NCI-H2081 treated with DMSO at 0.1 percent for 48 hours (cell line): ENCODE measurements at places on chromosomes 2 and 18.

DNA sequence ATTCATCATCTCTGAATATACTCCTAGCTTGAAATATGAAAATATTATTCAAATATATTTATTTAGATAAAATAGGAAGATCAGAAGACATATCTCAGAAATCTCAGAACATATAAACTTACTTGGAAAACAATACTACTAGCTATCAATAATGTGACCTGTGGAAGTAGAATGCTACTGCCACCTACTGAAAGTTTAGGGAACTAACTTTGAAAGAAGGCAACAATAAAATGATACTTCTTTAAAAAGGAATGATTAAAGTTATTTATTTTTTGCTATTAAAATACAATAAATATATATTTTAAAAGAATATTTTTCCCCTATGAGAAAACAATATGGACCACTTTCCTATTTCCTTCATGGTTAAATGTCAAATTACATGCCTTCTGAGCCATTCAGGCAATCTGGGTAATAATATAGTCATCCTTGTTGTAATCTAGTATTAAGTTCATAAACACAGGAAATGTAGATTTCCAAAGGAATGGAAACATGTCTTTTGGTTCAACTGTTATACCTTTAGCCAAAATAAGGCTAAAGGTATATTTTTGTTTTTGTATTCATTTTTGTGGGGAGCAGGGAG lies 26.0 kb downstream of the ACADL start:
- no peak for DNase-seq

DNA sequence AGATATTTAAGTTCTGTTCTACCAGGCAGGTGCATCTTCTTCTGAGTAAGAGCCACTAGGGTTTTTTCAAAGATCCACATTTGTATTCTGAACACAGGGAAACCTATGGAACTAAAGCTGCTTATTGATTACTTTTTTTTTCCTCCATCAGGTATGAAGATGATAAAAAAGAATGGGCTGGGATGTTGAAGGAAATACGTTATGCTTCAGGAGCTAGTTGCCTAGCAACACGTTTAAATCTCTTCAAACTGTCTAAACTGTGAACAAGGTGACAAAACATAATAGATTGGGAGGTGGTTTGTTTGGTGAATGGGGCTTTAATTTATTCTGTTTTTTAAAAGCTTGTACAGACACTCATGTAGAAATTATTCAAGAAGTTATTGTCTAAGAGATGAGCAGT lies 15.9 kb downstream of the KLHL41 start:
- no peak for DNase-seq

- DNase-seq: no peak
These were observed 6.2 kb upstream of the SATB2 start for GRCh38 chr2:199463708-199464605.

DNA sequence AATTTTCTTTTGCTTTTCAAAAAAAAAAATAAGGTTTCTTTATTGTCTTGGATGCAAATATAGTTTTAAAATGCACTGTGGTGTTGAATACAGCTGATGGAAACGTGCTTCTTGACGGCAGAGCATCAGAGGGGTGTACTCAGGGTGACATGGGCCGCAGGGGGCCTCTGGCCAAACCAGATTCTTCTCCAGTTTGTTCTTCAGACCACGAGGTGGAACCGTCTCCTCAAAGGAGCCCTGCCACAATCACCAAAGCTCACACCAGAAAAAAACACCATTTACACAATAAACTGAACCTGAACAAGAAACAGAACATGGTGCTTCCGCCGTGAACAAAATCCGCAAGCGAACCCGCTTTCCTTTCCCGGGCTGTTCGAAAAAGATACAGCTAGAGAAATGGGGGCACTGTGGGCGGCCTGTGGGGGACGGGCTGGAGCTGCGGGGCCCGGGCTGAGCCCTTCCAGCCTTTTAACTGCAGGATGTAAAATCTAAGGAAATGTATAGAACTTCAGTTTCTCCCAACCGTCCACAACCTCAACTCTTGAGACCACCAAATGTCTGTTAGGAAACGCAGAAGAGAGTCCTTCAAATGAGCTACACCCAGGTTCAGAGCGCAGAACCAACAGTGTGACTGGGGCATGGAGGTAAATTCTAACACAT lies 34.5 kb downstream of the PSMG2 start:
- no peak for DNase-seq

- DNase-seq: no peak
These were observed 14.0 kb upstream of the UBE2E3 start for GRCh38 chr2:180966378-180966777.

- peak; percentile 83 for DNase-seq
These were observed 10.3 kb downstream of the EDAR start for GRCh38 chr2:108978709-108979111.

- DNase-seq: no peak
These were observed 135.1 kb upstream of the TFPI start for GRCh38 chr2:187689372-187689771.

GRCh38 chr2:44954889-44955592 lies 13.5 kb downstream of the SIX3 start:
- DNase-seq: no peak

DNA sequence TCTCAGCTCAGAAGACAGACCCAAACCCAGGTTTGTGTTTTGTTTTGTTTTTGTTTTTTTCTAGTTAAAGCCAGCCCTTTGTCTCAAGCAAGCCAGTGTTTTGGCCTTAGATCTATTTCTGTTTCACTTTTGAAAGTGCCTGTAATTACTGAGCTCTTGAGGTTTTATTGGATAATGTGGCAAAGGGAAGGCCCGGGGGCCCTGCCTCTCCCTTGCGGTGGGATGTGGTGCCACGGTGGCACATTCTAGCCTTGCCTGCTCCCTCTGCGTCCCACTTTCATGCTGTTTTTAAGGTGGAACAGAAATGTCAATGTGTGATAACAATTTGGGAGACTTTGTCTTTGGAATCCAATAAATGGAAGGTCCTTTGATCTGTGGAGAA lies 2.5 kb downstream of the HPCAL1 start:
- no peak for DNase-seq

DNA sequence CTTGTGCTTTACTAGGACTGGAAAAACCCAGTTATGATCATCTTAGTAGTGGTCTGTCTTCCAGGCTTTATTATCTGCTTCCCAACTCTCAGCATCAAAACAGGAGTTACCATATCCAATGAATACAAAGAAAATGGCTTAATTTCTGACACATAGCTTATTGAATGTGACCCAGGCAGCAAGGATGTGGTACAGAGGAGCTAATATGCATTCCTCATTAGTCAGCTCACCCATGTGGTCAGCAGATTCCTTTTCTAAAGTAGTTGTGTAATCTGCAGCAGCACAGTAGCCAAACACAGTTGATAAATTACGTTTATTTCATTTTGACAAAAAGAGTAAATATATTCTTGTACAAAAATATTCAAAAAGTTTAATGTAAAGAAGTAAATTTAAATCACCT lies 43.6 kb downstream of the TSPYL6 start:
- DNase-seq: no peak

- no peak for DNase-seq
These were observed 21.1 kb downstream of the CRACDL start for GRCh38 chr2:98914713-98915580.

GRCh38 chr2:45944074-45944473 lies 292.6 kb downstream of the PRKCE start:
- DNase-seq: no peak

DNA sequence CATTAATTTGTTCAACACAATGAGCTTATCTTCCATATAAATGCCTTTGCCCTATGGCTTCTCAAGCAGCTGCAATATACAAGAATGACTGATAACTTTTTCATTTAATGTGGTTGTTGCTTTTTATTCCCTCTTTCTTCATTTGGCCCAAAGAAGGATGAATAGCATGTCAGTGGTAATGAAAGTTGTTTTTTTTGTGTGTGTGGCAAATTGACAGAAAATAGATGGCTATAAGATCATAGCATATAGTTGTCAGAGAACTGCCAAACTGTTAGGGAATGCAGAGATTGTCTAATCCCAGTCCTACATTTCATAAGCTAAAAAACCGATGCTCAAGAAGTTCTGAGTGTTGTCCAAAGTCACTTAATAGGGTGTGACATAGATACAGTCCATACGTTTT lies 244.3 kb downstream of the ACTR3 start:
- DNase-seq: no peak

DNA sequence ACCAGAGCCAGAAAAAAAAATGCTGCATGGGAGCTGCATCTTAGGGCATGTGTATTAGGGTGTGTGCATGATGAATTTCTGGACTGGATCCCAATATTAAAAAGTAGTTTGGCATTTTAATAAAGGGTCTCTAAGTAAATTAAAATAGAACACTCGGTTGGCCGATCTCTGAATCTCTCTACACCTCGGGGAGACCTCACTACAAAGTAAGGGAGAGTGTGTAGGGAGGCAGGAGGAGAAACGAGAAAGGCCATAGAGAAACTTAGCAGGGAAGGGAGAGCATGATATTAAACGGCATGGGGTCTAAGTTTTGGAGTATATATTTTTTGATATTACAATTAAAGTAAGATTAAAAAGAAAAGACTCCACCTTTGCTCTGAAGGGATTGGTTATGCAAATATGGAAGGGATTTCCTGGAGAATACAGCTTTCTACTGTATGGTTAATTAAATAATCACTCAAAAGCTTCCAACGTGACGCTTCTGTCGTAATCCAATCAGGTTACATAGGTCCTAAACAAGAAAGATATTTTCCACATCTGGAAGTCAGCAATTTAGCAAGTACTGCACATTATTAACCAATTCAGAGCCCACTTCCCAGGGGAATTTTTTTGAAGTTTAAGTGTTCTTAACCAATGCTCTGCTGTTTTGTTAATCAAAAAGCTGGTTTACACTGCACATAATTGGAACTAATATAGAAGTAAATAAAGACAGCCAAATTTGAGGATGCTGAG lies 1.0 kb upstream of the ZEB2 start:
- DNase-seq: no peak

- DNase-seq: no peak
These were observed 142.3 kb downstream of the BABAM2 start for GRCh38 chr2:28032816-28033215.

- no peak for DNase-seq
These were observed 127.6 kb upstream of the HS6ST1 start for GRCh38 chr2:128446049-128446873.

- DNase-seq: no peak
These were observed 37.7 kb upstream of the RTN4 start for GRCh38 chr2:55087936-55088335.

GRCh38 chr2:127704641-127705390 lies 3.5 kb downstream of the SFT2D3 start:
- no peak for DNase-seq

- no peak for DNase-seq
These were observed 301.8 kb downstream of the GBX2 start for GRCh38 chr2:235866373-235866772.

- no peak for DNase-seq
These were observed 47.1 kb downstream of the NEDD4L start for GRCh38 chr18:58091099-58091611.

DNA sequence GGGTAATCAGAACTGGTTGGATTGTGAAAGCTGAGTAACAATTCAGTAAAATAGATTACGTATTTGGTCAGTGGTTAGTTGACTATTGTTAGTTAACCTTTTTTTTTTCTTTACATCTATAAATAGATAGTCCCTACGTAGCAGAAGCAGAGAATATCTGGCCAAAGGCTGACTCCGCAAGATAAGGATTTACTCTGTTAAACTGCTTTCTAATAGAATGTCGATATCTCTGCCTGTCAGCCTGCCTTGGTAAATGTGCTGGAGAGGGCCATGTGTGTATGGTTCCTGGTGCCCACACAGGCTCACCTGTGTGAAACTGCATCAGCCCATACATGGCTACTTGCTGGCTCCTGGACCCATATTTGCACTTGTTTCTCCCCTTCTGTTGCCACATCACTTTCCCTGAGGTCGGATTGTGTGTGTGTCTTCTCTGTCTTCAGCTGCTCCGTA lies 94.4 kb downstream of the CRIM1 start:
- DNase-seq: no peak

DNA sequence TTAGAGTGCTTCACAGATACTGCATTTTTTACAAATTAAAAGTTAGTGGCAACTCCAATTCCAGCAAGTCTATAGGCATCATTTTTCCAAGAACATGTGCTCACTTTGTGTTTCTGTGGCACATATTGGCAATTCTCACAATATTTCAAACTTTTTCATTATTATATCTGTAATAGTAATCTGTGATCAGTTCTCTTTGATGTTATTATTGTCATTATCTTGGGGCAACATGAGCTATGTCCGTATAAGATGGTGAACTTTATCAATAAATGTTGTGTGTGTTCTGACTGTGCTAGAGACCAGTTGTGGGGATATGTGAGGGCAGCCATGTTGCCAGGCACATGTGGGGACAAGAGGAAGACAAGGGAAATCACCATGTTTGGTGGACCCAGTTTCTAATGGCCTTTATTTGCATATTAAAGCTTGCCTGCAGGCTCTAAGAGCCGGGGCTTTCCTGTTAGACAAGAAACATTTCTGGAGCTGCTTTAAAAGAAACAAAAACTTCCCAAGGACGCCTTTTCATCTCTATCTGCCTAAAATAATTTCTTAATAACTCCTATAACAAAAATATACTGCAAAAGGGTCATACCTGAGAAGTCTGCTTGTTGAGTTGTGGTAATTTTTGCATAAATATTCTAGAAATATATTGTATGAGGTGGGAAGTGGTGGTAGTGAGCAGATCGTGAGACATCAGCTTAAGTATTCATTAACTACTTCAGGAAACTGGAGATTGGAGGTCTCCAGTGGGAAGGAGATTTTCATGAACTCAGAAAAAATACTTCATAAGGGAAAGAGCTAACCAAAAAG lies 37.2 kb downstream of the KYNU start:
- DNase-seq: no peak

- DNase-seq: no peak
These were observed 83.6 kb upstream of the CYP1B1 start for GRCh38 chr2:38159597-38159996.

DNA sequence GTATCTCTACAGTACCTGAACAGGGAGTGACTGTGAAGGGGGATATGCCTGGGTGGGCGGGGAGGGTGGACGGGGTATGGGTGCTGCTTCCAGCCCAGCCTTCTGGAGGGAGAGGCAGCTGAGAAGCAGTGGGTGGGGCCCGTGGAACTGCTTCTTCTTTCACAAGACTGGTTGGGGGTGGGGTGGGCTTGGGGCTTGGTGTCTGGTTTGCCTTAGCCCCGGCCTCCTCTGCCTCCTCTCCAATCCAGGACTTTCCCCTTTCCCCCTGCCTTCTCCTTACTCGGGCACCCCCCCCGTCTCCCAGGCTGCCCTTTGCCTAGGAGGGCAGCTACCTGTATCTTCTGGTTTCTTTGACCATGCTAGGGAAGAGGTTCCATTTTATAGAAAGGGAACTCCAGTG lies 233.4 kb downstream of the DYSF start:
- DNase-seq: no peak

DNA sequence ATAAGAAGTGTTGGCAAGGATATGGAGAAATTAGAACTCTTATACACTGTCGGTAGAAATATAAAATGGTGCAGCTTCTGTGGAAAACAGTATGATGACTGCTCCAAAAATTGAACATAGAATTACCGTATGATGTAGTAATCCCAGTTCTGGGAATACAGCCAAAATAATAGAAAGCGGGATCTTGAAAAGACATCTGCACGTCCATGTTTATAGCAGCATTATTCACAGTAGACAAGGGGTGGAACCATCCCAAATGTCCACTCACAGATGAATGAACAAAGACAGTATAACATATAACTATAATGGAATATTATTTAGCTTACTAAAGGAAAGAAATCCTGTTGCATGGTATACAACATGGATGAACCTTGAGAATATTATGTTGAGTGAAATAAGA lies 257.7 kb downstream of the TDRD15 start:
- DNase-seq: peak; percentile 51
